CMK (cell line): ENCODE measurements at places on chromosomes 13 and 19.
A peak's percentile ranks its signal among the peaks of the same experiment; 100 is the strongest.

DNA sequence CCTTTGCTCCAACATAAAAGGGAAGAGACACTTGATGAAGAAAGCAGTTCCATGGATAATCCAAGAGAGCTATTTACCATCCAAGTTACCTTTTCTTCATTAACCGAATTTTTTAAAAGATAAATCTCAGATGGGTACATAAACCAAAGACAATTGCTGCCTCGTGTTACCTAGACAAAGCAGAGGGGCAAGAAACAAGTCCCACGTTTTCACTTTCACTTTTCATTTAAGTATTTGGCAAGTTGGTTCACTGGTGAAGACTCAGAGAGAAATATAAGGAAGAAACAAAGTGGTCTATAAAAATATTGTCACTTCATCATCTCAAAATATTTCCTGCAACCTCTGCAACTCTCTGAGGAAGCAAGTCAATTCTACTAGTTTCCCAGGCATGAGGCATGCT is 446.1 kb downstream of the FGF14 start:
- DNase-seq, result no peak

- DNase-seq, result no peak
These were observed 12.8 kb upstream of the ZNF682 start for GRCh38 chr19:20051841-20052768.

DNA sequence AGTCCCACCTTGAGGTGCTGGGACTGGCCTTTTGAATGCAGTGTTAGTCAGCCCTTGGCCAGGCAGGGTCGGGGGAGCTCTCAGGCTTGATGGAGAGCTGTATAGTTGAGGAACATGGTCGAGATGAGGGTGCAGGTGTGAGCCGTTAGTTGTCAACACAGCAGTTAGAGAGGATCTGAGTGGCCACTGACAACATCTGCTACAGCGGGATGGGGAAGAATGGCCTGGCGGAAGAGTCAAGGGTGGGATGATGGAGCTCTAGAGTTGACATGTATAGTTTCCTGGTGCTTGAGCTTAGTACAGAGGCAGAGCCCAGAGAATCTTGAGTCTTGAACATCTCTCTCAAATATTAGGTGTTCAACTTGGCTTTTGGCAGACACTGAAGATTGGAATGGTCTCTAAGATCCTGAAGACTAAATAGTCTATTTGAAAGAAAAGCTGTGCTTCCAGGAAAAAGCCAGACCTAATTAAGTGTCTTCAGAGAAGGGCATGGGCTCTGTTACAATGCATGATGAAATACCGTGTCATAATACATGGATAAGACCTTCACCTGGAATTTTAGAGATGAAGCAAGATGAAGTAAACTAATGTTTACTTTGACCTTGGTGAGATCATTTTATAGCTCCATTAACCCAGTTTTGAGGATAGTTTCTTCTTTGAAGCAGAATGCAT is 9.7 kb downstream of the PCCA start:
- DNase-seq, result no peak

- DNase-seq, result no peak
These were observed 1.8 kb downstream of the FXYD7 start for GRCh38 chr19:35144600-35145436.

- DNase-seq, result no peak
These were observed 31.6 kb downstream of the AP1M1 start for GRCh38 chr19:16229322-16229641.

GRCh38 chr19:38143847-38144246 is 80.2 kb downstream of the DPF1 start:
- DNase-seq, result no peak

DNA sequence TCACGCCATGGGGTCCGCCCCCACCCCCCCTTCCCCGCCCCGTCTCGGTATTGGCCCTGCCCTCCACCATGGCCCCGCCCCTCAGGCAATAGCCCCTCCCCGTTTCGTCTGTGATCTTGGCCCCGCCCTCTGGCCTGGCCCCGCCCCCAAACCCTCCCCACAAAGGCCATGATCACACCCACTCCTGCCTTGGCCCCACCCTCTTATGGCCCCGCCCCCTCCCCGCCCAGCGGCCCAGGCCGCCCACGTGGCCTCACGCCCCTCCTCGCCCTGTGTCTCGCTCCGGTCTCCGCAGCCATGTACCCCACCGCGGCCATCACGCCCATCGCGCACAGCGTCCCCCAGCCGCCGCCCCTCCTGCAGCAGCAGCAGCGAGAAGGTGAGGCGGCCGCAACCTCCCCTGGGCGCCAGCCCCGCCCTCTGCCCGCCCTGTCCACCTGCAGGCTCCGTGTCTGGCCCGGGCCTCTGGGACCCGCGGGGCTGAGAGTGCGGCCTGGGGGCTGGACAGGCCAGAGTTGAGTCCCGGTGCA is 61.3 kb downstream of the CELF5 start:
- no peak for DNase-seq

- DNase-seq, result no peak
These were observed 4.0 kb upstream of the ZNF43 start for GRCh38 chr19:21839976-21840375.

- no peak for DNase-seq
These were observed 6.7 kb upstream of the ERFL start for GRCh38 chr19:41934849-41935374.

DNA sequence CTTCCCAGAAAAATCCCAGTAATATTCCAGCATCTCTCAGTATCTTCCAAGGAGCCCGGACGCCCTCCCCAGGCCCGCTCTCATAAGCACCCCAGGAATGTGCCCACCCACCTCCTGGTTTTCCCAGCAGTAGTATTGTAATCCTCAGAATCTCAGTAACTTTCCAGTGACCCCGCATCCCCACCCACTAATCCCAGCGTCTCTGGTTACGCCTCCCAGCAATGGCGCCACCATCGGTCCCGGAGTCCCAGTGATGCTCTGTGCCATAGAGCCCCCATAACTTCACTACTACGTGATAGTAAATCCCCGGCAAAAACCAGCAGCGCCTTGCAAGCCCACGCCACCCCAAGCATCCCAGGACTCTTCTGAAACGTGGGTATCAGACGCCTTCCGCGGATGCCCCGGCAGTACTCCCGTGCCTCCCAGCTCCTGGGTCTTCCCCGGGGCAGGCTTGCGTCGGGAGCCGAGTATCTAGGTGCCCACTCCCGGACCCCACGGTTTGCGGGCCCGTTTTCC is 928 bp upstream of the PNPLA6 start:
- DNase-seq, result no peak

- DNase-seq, result no peak
These were observed 93.4 kb upstream of the CACNA1A start for GRCh38 chr19:13599681-13600080.

DNA sequence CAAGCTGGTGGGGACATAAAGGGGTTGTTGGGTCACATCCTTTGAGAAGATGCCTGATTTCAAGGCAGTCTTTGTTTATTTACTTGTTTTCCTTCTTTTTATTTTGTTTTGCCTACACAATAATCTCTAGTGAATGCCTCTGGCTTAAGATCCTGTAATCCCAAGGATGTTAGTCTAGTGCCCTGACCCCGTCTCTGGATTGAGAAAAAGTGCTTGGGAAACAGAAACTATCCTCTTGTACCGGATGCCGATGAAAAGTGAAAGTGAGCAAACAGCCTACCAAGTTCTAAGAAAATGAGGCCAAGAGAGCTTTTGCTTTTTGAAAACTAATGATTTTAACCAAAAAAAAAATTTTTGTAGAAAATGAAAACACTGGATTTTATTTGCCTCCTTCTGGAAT is 42.1 kb upstream of the C1QTNF9 start:
- no peak for DNase-seq

DNA sequence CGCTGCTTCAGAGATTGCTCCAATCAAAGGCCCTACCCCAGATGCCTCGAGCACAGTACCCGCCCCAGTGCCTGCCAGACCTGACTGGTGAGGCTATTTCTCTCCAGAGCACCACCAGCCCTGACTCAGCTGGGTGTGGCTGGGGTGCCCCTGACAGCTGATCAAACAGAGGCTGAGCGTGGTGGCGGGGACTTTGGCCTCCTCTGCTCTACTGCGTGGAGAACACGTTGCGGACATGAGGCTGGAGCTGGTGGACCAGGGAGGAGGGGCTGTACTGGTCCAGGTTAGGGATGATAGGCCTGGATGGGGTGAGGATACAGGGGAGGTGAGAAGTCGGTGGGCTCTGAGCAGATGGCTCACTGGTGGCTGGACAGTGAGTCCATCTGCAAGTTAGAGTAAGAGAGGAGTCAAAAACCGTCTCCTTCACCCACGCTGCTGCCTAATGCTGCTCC is 3.5 kb upstream of the DOCK6 start:
- DNase-seq, result no peak

DNA sequence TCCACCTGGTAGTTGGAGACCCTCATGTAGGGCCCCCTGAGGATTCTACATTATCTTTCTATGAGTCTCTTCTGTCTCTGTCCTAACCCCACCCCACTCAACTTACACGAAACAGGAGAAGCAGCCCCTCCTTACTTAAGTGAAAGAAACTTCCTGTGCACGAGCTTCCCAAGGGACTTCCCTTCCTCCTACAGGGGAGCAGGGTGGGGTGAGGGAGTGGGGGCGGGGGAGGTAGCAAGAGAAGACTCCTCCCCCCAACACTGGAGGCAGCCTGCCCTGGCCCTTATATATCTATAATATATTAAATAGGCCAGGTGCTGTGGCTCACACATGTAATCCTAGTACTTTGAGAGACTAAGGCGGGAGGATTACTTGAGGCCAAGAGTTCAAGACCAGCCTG is 5.5 kb upstream of the PDE4C start:
- no peak for DNase-seq

GRCh38 chr19:23554548-23554947 is 132.5 kb downstream of the ZNF675 start:
- no peak for DNase-seq

GRCh38 chr19:49149652-49150105 is 5.5 kb downstream of the HRC start:
- peak; percentile 71 for DNase-seq

- peak; percentile 77 for DNase-seq
These were observed 18.2 kb downstream of the LSM4 start for GRCh38 chr19:18304458-18305310.

DNA sequence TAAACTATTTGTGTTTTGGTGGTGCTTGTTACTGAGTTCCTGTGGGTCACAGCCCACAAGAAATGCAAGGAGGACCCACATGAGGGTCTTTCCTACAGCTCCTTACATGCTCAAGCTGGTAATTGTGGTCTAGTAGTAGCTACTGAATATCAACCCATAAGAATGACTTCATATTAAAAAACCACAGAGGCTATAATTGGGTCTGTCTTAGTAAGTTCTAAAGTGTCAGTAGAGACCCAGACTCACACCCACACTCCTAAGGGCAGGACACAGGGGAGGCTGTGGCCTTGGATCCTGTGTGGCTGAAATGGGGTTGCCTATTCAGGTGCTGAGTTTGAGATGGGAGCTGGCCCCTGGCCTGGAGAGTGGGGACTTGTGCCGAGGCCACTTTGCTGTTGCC is 19.6 kb downstream of the TFDP1 start:
- DNase-seq, result no peak

DNA sequence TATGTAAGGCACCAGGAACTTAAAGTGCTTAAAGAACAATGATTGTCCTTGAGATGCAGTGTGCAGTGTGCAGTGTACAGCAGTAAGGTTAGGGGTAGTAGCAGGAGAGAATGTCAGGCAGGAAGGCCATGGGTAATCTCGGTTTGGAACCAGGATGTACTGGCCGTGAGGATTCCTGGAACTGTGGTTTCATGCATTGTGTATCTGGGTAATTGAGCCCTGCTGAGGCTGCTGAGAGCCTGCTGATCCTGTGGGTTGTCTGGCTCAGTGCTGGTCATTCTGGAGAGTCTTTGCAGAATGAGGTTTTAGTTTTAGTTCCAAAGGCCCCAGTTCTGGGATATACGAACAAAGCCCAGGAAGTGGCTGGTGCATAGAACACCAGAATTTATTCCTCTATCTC is 71.0 kb downstream of the ZNF568 start:
- DNase-seq, result no peak

DNA sequence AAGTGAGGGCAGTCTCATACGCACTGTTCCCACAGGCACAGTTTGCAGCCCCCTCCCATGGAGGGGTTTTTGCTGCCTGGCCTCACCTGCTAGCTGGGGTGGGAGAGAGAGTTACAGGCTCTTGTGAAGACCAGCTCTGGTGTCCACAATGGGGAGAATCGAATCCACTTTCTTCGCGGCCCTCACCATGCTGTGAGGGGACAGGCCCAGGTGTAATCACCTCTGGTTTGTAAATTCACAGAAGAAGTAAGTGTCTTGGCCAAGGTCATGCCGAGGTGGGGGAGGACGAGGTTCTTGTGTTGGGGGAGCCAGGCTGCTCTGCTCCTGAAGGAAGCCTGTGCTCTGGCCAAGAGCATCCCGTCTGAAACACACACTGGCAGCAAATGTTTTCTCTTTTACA is 39.5 kb downstream of the TEX29 start:
- no peak for DNase-seq

GRCh38 chr19:1408300-1409203 is 1.2 kb downstream of the DAZAP1 start:
- DNase-seq, result no peak

DNA sequence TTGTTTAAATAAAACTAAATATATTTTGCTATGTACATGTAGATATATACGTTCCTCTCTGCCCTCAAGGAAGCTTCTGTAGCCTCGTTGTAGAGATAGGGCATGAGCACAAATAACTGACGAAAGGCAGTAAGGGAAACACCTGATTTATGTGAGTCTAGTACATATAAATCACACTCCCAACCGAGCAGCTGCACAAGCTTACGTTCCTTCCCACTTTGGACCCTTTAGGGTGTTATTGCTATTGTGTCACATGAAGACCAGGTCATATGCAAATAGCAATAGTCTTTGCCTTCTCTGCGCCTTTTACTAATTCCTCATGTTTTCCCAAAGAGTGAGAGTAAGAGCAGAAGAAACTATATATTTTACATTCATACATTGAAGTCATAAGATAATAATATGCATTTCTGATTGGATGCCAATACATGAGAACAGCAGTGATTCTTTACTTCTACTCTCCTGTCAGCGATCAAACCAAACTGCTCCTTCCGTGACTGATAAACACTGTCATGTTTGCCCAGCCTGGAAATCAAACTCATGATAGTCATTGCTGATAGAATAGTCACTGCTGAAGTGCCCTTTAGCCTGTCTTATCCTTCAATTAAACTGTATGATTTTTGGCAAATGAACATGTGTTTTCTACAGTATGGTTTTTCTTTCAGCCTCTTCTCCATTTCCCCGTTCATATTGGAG is 127.2 kb upstream of the MAB21L1 start:
- DNase-seq, result no peak

GRCh38 chr19:45607071-45608029 is 5.3 kb upstream of the GPR4 start:
- peak; percentile 34 for DNase-seq
